Myocyte (in vitro differentiated cells): ENCODE measurements at places on chromosomes 5 and 9.

- peak; percentile 99 for DNase-seq
Observed at GRCh38 chr9:124079176-124079925, 67.8 kb downstream of the LHX2 start.

GRCh38 chr9:92275541-92275940 is 18.0 kb downstream of the IARS1 start:
- no peak for DNase-seq

GRCh38 chr9:81182431-81182830 is 506.9 kb downstream of the TLE1 start:
- DNase-seq = peak; percentile 98

DNA sequence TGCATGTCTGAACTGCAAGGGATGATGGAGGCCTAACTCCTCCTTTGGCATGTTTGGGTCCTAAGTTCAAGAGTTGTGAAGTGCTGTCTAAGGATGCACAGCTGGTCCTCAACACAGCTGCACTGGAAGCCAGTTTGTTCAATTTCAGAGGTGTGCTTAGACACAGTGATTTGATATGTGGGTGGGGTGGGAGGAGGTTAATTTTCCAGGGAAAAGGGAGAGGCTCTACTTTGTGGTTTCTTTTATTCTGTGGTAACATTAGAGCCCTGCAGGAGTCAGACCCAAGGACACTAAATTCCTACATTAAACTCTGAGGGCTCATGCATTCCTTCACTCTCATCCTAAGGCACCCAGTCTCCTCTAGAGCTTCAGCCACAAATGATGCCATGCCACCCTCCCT is 188.4 kb upstream of the MAST4 start:
- no peak for DNase-seq

GRCh38 chr9:98975838-98976237 is 32.1 kb downstream of the COL15A1 start:
- DNase-seq = no peak

DNA sequence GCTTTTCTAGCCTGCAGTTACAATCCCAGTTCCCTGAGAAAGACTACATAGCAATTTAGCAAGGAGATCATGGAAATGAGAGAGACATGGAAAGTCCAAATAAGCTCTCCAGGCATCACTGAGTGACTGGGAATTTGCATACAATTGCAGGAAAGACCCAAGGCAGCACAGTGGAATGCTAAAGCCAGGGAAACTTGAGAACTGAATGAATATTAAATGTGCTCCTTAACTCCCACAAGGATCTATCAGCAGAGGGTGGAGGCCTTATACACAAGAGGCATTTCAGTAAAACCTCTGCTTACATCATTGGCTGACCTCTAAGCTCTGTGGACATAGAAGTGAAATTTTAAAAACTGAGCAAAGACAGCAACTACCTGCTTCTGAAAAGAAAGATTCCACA is 355.6 kb upstream of the DAB2 start:
- DNase-seq = peak; percentile 49

- DNase-seq = no peak
Observed at GRCh38 chr5:126736141-126736540, 40.8 kb upstream of the LMNB1 start.
